ENCODE measurements at places on chromosomes 2 and 18. TPM values are rescaled to one million over a fixed set of nuclear protein-coding genes. Genes with fewer than 3 reads are reported as not detected.

GRCh38 chr2:13003500-13003899 lies 286.8 kb downstream of the TRIB2 start:
- no peak for DNase-seq

DNA sequence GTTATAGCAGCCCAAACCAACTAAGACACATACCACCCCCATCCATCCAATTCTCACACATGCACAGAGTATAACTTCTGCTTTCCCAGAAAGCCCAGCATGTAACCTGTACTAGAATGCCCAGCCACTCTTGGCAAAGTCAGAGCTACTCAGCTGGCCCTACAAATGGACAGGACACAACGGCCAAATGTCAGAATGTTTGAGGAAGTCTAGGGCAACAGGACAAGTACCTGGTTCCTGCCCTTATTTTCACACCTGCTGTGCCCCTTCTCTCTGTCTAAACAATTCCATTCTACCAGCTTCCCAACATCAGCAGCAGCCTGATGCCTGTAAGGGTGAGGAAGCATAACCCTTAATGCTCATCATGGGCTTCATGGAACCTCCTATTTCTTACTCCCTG lies 15.1 kb upstream of the BZW1 start:
- DNase-seq: no peak

DNA sequence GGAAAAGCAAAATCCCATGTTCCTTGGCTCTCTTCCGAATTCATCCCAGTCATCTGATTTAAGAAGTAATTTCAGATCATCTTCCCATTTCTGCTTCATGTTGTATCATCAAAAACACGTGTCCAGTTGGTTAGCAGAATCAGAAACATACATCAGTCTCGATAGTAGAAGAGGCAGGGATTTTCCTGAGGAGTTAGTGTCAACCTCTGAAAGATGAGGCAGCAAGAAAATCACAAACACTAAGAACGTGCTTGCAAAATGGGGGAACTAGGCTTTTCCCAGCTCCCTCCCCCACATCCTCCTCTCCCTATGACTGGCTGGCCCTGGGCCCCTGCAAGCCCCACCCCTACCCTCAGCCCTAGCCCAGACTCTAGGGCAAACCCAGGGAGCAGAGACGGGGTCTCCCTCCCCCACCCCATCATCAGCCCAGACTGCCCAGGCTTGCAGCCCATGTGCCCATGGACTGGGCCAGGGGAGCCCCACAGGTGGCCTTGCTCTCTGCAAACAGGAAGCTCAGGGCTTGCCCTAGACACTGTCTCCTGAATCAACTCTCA lies 161.0 kb upstream of the ID2 start:
- no peak for DNase-seq

DNA sequence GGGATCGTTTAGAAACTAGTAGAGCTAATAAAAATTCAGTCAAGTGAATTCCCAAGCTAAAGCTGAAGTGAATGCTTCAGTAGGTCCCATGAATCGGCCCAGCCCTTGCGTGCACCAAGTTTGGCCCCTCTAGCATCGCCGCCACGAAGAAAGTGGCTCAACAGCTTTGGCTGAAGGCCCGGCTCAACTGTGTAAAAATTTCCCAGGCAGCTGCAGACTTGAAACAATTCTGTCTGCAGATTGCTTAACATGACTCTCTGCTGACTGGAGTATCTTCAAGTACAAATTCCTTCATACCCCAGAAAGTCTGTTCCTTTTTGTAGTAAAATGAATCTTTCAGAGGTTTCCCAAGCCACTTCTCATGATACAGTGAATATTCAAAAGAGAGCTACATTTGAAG lies 32.7 kb downstream of the ALMS1 start:
- peak; percentile 88 for DNase-seq

GRCh38 chr18:22547807-22548561 lies 130.3 kb upstream of the CTAGE1 start:
- DNase-seq: no peak

DNA sequence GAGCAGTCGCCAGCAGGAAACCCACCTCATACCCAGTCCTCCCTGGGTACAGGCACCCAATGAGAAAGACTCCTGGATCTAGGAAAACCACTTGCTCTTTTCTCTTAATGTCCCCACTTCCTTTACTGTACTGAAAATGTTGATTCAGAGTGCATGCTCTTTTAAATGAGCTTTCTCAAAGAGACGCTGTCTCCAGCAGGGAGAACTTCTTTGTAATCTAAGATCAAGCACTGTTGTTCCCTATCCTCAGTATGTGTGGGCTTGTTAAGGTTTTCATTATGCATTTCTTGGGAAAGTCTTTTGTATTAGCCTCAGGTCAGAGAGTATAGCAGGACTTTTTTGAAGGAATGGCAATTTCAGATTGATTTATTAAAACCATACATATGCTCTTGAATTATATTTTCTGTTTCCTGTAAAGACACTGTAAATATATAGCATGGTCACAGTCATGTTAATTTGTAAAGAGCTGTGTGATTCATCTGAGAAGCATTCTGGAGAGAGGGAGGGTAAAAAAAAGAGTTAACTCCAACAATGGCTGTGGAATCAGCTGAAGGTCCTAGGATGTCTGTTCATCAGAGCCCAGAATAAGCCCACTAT lies 178.1 kb downstream of the MGAT5 start:
- no peak for DNase-seq

DNA sequence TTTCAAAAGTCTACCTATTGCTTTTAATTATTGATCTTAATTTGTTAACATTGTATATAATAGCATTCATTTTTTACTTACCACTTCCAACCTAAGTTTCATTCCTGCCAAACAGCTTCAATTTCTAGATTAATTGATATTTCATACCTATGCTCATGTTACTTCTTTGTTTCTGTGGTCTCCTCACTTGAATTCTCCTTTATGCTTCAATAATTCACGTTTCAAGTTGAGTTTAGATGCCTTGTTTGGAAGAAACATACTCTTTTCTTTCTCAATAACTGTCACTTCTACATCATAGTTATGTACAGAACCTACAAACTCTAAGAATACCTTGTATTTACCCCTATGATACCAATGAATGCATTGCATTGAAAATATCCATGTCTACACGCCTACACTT lies 862.2 kb upstream of the LRATD1 start:
- no peak for DNase-seq

DNA sequence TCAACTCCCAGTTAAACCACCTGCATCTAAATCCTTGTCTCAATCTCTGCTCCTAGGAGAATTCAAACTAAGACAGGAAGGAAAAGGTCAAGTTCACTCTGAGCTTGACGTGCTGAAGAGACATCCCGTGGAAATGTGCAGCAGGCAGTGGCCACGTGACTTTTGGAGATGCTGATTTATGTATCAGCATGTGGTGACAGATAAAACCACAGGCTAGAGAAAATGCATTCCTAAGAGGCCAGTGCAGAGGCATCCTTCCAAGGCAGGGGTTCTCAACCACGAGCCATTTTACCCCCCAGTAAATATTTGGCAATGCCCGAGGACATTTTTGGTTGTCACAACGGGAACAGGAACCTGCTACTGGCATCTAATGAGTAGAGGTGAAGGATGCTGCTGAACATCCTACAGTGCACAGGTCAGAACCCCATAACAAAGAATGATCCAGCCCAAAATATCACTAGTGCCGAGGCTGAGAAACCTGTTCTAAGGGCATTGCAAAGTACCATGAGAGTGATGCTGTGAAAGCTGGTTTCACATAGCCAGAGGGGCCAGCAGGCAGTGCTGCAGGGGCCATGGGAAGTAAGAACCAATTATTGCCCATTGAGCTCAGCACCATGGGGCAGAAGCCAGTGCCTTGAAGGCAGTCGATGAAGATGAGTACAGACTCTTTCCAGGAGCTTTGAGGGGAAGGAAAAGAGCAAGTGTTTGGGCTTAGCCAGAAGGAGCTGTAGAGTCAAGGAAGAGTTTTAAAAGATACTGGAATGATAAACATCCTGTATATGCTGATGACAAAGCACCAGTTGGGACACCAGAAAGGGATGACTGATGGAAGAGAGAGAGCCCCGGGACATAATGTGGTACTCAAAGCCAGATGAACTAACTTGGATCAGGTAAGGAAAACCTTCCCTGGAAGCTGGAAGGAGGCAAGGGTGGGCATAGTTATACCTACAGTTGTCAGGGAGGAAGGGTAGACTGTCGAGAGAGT lies 174.6 kb downstream of the HAUS1 start:
- no peak for DNase-seq

GRCh38 chr2:19769513-19769912 lies 132.3 kb downstream of the TTC32 start:
- no peak for DNase-seq

DNA sequence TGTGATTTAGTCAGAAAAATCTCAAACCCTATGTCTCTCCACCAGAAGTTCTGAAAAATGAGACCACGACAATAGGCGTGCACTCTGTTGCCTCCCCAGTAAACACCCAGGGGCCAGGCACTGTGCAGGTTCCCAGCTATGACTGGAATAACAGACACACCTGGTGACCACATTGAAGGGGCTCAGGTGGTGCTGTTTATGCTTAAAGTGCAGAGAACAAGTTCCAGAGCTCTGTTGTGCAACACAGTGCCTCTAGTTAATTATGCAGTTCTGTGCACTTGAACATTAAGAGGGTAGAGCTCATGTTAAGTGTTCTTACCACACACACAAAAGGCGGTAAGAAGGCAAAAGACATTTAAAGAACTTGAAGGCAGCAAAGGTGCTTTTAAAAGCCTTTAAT lies 52.6 kb upstream of the AFF3 start:
- DNase-seq: no peak

- DNase-seq: no peak
Observed at GRCh38 chr2:235709124-235709813, 215.4 kb downstream of the AGAP1 start.

GRCh38 chr18:57931038-57931437 lies 113.0 kb upstream of the NEDD4L start:
- DNase-seq: no peak

GRCh38 chr2:13560322-13560721 lies 843.6 kb downstream of the TRIB2 start:
- no peak for DNase-seq

GRCh38 chr2:132676999-132677398 lies 7.0 kb upstream of the LYPD1 start:
- DNase-seq: no peak

- DNase-seq: no peak
Observed at GRCh38 chr2:99802734-99803133, 312.9 kb upstream of the REV1 start.

DNA sequence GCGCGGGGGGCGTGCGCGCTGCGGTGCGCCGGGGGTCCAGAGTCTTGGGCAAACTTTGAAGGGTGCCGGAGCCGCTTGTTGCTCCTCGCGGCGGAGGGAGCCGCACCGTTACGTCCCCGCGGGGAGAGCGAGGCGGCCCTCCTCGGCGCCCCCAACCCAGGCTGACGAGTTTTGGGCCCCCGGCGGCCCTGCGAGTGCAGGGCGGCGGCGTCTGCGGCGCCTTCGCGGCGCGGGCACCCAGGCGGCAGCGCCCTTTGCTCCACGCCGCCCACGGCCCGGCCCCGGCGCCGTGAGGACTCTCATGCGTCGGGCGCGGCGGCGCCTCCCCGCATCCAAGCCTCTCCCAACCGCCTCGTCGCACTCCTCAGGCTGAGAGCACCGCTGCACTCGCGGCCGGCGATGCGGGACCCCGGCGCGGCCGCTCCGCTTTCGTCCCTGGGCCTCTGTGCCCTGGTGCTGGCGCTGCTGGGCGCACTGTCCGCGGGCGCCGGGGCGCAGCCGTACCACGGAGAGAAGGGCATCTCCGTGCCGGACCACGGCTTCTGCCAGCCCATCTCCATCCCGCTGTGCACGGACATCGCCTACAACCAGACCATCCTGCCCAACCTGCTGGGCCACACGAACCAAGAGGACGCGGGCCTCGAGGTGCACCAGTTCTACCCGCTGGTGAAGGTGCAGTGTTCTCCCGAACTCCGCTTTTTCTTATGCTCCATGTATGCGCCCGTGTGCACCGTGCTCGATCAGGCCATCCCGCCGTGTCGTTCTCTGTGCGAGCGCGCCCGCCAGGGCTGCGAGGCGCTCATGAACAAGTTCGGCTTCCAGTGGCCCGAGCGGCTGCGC lies 814 bp downstream of the FZD7 start:
- peak; percentile 46 for DNase-seq

DNA sequence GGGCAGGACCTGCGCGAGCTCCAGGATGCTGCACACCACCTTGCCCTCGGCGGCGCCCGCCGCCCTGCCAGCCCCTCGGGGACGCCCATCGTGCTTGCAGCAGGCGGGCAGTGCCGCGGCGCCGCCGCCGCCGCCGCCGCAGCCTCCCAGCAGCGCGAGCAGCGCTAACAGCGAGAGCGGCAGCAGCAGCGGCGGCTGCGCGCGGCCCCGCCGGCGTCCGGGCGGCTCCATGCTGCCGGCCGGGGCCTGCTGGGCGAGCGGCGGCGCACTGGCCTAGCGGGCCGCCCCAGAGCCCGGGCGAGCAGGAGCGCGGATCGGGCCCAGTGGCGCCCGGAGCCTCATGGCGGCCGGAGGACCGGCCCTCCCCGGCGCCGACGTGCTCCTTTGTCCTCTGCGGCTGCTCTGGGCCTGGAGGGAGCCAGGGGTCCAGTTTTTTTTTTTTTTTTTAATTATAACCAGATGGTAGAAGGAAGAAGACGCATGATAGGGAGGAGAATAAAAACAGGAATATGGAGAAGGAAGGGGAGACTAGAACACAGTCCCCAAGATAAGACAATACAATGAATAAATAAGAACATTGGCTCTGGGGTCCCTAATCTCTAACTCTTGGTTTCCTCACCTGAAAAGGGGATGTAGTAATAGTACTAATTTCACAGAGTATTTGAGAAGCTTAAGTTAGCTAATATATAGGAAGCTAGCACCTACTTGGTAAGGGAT lies 17.1 kb upstream of the ANKRD62 start:
- peak; percentile 46 for DNase-seq

DNA sequence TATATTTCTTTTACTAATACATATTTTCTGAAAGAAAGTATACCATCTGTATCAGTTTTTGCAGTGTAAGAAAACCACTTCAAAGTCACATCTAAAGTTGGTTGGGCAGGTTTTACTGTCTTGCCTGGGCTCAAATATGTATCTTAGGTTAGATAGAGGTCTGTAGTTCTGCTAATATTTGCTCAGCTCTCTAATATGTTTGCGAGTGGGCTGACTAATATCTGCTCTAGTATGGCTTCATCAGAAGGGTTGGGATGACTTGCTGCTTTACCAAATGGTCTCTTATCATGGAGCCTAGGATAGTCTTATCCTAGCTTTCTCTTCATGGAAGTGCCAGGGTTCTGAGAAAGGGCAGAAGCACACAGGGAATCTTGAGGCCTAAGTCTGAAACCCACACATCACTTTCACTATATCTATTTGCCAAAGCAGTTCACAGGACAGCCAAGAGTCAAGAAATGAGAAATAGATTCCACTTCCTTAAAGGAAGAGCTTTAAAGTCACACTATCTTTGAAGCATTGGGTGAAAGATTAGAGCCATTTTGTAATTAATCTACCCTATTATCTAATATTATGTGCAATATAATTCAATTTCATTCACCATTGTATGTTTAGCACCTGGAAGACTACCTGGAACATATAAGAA lies 610.0 kb downstream of the KCNJ3 start:
- DNase-seq: no peak

The ZNF24 gene
- total RNA-seq: 44.3 TPM

The SLC4A3 gene
- total RNA-seq: 2.0 TPM

The GULP1 gene
- total RNA-seq: 74.8 TPM

The BARD1 gene
- 21.2 TPM for total RNA-seq

The KIAA2012 gene
- total RNA-seq: not detected

The FBLN7 gene
- 4.5 TPM for total RNA-seq

The C2orf80 gene
- total RNA-seq: not detected

Measured in aorta (tissue), 5 donors.